ENCODE measurements at places on chromosomes 6 and 20. TPM values are rescaled to one million over a fixed set of nuclear protein-coding genes. Genes with fewer than 3 reads are reported as not detected.

Gene ESR1
- total RNA-seq: 5.6 TPM

DNA sequence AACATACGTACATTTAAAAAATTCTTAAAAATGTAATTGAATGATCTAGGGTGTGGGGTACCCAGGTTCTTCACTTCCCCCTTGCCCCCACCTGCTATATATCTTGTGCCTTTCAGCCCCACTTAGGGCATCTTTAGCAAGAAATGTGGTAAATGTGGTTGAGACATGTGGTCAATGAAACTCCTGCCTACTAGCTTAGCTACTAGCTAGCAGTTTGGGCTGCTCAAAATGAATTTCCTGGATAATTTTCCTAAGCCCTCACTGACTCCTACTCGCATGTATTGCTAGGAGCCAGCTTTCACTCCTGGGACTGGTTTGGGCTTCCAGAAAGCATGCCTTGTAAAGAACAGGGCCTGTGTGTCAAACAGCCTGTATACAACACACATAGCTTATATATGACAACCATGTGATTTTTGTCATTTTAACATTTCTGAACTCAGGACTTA lies 257.3 kb downstream of the ATXN1 start:
- DNase-seq: no peak

- DNase-seq: no peak
Measured at GRCh38 chr6:19734519-19734918, 102.7 kb upstream of the ID4 start.

- no peak for DNase-seq
Measured at GRCh38 chr6:38112181-38112580, 292.7 kb downstream of the ZFAND3 start.

Gene DLL1
- total RNA-seq: 40.4 TPM

DNA sequence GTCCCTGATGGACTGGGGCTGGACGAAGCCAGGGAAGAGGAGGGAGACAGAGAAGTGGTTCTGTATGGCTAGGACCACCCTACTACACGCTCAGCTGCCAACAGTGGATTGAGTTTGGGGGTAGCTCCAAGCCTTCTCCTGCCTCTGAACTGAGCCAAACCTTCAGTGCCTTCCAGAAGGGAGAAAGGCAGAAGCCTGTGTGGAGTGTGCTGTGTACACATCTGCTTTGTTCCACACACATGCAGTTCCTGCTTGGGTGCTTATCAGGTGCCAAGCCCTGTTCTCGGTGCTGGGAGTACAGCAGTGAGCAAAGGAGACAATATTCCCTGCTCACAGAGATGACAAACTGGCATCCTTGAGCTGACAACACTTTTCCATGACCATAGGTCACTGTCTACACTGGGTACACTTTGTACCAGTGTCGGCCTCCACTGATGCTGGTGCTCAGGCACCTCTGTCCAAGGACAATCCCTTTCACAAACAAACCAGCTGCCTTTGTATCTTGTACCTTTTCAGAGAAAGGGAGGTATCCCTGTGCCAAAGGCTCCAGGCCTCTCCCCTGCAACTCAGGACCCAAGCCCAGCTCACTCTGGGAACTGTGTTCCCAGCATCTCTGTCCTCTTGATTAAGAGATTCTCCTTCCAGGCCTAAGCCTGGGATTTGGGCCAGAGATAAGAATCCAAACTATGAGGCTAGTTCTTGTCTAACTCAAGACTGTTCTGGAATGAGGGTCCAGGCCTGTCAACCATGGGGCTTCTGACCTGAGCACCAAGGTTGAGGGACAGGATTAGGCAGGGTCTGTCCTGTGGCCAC lies 11.3 kb upstream of the RBCK1 start:
- DNase-seq: peak; percentile 47

Data from prostate gland (tissue), 2 donors.